ENCODE measurements at places on chromosomes 16 and 17. TPM values are rescaled to one million over a fixed set of nuclear protein-coding genes. Genes with fewer than 3 reads are reported as not detected.

DNA sequence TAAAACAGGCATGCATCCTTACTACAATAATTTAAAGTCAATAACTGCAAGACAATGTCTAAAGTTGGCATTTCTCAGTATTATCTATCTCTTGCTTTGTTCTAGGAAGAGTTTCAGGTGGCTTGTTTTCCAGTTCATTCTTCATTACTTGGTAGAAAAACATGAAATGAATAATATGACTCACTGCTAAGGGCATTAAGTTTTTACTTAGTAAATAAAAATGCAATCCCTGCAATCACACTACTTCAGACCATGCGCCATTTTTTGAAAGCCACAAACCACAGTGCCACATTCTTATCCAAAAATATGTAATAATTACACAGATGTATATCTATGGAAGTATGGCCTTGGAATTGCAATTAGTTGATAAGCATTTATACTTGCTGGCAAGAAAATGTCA is 55.4 kb downstream of the CREBBP start:
- no peak for DNase-seq

GRCh38 chr16:63625126-63625525 is 1496.7 kb downstream of the CDH11 start:
- no peak for DNase-seq

DNA sequence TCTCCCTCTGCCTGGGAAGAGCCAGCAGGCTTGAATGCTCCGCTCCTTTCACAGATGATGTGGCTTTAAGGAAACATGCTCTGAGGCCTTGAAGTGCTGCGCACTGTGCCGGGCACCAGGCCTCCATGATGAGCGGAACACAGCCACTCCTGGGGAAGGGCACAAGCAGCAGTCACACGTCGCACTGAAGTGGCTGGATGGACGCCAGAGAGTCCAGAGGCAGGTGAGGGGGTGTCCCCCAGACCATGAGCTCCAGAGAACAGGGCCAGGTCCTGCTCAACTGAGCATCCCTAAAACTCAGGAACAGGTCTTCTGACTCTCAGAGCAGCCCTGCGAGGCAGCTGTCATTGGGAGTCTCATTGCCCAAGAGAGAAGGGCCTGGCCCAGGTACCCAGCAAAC is 35.6 kb downstream of the PEMT start:
- no peak for DNase-seq

- no peak for DNase-seq
Observed at GRCh38 chr16:79962962-79963361, 362.4 kb upstream of the MAF start.

DNA sequence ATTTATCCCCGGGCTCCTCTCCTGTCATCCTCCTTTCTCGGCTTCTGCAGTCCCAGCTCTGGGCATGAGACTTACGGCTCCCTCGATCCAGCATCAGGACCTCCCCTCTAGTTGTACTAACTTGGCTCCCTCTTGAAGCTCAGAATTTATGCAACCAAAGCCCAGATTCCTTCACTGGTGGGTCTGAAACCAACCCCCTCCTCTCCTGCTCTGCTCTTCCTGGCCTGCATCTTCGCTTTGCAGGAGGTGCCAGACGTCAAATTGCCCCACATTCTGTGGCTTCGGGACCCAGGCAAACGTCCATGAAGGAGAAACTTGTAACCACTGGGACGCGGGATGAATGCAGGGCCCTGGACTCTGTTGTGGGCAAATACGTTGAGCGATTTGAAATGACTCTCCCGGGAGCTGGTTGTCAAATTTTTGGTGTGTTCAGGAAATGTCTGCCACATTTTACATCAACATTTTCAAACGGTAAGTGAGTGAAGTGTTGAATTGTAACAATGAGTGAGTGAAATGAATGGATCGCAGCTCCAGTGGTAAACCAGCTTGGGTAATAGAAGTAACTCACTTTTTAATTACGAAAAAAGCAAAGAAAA is 29.3 kb upstream of the ELAC2 start:
- DNase-seq: no peak

GRCh38 chr17:82497483-82498405 is 21.8 kb upstream of the FOXK2 start:
- DNase-seq: no peak

DNA sequence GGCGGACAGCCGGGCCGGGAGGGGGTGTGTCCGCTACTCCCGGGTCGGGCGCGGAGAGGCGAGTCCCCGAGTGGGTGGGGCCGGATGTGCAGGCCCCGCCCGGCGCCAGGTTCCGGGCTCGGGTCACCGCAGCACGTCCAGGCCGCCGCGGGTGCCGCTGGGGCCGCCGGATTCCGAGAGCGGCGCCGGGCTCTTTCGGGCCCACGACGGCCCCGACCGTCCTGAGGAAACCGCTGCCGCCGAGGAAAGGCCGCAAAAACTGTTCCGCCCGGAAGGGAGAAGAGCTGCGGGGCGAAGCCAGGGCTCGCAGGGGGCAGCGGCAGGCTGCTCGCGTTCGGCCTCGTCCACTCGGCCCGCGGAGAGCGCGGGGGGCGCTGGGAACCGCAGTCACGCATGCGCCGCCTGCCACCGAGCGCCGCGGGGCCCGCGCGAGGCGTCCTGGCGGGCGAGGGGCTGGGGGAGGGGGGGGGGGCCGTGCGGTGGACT is at the start of gene ZKSCAN2:
TSS of gene ZKSCAN2 (minus strand) at position 376 of the 486 bp plus-strand sequence. CDS start 718 bp downstream, outside the sequence.
- DNase-seq: peak; percentile 96

DNA sequence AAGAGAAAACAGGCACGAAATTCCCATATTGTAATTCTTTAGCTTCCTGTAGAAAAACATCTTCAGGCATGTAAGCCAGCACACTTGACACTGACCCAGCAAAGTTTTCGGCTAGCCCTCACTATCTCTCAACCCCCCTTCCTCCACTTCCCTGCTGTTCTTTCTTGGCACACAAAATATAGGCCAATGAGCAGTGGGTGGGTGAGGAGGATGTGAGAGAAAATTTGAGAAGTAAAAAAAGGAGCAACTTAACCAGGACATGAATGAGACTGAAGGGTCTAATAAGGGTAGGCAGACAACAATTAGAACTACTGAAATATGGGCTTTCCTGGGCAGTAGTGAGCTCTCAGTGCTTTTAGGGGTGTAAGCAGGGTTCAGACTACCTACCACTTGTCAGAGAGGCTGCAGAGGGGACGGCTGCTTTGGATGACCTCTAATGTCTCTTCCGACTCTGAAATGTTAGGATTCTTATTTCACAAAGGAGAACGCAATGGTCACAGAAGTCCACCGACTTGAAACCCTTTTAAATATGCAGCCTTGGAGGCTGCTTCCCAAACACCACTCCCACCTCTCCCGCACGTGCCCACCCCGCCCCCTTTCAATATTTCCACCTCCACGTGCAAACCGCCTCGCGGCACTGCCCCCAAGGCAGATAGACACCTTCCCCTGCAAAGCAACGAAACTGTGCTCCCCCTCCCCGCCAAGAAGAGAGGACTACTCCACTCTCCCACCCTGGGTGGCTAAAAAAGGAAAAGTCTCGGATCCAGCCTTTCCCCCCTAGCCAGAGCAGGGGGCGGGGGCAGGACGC is 889 bp downstream of the MBTD1 start:
- DNase-seq: no peak

DNA sequence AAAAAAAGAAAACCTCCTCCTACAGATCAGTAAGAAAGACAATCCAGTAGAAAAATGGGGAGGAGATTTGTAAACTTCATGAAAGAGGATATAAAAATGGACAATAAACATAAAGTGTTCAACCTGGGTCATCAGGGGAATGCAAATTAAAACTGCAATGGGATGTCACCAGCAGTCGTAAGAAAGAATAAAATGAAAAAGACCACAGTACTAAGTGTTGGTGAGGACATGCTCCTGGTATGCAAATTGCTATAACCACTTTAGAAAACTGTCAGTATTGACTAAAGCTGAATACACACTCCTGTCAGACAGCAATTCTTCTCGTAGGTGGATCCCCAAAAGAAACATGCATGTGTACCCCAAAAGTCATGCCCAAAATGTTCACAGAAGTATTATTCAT is 265.3 kb upstream of the CACNG5 start:
- no peak for DNase-seq

- no peak for DNase-seq
Observed at GRCh38 chr17:81241648-81242420, 2.7 kb downstream of the NDUFAF8 start.

DNA sequence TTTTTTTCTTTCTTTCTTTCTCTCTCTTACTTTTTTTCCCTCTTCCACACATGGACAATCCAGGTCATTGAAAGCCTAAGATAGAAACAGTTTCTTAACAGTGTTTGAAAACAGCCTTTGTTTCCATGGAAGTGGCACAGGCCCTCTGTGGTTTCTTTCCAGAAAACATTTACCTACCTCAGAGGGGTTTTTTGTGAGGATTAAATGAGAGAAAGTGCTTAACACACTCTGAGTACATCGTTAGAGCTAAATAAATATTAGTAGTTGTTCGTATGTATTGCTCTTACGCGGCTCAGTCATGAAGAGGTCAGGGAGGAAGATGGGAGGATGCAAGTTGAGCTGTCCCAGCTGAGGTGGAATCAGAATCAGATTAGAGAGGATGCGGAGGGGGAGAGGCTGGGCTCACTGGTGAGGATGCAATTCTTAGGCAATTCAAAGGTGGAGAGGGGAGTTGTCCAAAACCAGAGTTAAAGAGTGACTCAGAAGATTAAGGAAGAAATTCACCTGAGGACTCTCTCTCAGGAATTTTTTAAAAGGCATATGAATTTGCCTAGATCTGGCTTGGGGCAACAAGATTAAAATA is 345.4 kb downstream of the PMP22 start:
- DNase-seq: no peak

DNA sequence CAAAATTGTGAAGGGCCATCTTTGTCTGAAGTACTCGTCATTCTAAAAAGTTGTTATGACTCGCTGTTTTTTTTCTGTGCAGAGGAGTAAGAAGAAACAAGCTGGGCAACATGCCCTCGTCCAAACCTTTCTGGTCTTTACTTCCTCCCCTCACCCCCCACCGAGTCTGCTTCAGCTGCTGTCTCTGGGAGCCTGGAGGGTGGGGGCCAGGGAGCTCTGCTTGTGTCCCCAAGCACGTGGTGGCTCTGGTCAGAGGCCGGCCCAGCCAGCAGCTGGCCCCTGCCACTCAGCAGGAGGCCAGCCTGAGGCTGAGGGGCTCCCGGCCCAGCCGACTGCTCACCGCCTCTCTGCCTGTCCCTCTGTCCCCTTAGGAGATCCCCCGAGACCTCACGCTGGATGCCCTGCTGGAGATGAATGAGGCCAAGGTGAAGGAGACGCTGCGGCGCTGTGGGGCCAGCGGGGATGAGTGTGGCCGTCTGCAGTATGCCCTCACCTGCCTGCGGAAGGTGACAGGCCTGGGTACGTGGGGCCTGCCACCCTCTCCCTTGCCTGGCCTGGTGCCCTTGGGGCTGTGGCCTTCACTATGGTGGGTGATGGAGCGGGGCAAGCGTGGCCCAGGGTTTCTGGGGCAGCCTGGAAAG is 53.7 kb upstream of the LGALS9 start:
- no peak for DNase-seq

- DNase-seq: no peak
Observed at GRCh38 chr17:72677108-72677507, 415.4 kb downstream of the SLC39A11 start.

DNA sequence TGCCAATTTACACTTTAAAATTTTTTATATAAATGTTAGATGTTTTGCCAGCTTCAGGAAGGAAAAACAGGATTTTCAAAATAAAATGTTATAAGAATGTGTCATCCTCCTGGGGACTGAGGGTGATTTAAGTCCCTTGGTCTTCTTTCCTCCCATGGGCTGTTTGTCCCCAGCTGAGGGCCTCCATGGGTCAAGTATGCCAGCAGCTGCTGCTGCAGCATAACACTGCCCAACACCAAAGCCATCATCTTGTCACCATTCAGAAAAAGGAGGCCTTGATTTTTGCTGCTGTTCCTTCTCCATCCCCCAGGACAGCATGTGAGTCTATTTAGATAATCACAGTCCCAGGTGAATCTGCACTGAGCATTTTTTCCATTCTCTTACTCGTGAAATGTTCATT is 188.5 kb downstream of the LGALS9B start:
- DNase-seq: no peak

- no peak for DNase-seq
Observed at GRCh38 chr16:11892761-11893160, 23.0 kb downstream of the GSPT1 start.

DNA sequence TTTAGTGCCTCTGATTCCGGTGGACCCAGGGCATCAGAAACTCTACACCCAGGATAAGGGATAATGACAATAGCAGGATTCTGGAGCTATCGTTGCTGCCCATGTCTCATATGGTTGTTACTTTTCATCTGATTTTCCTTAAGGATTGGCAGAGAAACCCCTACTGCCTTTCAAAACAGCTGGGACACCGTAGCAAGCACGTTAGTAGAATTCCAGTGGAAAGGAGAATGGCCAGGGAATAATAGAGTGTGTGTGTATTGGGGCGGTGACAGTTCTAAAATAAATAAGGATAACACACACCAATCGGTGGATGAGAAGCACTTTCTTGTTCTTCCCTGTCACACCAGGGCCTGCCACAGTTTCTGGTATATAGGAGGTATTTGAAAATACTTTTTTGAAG is 251.8 kb downstream of the HAPSTR1 start:
- no peak for DNase-seq

DNA sequence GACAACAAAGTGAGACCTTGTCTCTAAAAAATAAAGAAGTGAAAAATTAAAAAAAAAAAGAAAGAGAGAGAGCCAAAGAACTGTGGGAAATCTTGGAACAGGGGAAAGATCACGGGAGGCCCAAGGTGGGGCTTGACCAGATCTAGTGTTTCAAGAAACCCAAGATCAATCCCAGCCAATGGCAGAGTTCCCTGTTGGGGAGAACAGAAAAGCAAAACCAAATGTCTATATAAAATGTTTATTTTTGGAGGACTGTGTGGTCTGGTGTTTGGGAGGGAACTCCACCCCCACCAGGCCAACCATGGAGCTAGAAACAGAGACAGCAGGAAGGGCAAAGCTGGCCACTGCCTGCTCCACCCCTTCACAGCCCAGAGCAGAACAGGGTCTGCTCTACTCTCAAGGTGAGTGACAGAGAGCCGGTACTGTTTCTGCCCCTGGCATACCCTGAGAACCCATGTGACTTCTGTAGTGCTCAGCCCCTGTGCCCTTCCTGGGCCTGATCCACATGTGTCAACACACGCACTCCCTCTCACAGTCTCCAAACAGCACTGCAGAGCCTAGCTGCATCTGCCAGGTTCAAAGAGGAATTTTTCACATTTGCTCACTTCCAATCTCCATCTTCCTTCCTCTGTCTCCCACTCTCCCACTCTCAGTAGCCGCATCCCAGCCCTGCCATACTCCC is 3.7 kb downstream of the TMEM101 start:
- no peak for DNase-seq

DNA sequence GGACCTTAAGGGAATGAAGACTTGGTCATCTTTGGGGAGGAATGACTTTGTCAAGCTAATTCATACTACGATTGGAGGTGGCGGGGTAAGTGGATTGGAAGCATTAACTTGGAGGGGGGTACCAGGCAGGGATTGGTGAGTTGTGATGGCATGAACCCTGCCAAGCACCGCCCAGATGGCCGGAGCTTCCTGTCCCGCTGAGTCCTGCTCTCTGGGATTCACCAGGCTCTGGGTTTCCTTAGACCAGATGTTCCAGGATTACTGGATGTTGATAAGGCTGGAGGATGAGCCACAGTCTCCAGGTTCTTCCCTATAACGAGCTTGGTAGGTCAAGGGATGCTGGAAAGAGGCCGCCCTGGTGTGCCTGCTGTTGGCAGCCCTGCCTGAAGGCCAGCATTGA is 154.9 kb downstream of the SDK2 start:
- DNase-seq: no peak

CHST4 gene
- total RNA-seq: not detected

HSPB9 gene
- not detected for total RNA-seq

FAM171A2 gene
- total RNA-seq: 26.9 TPM

CCL11 gene
- total RNA-seq: not detected

TP53TG3 gene
- not detected for total RNA-seq

MEFV gene
- not detected for total RNA-seq

CACNG3 gene
- not detected for total RNA-seq

BRICD5 gene
- 10.1 TPM for total RNA-seq

RNF40 gene
- total RNA-seq: 116 TPM

NCOR1 gene
- 136 TPM for total RNA-seq
